ENCODE measurements at places on chromosomes 1 and 21.

DNA sequence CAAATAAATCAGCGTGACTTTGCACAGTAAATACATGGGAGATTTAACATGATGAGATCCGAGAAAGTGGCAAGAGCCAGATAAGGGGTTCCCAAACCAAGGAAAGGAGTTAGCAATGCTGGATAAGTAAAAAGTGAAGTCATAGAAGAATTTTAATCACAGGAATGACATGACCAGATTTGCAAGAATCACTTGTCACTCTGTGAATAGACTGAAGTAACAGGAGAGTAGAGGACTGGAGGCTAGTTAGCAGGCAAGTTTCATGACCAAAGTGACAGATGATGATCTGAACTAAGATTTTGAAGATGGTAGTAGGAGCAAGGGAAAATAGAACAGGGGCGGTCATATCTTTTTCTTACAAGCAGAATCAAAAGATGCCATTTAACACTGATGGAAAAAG, 8.4 kb downstream of the CFH start:
- no peak for DNase-seq

GRCh38 chr1:200081969-200082245, 54.4 kb downstream of the NR5A2 start:
- no peak for DNase-seq

DNA sequence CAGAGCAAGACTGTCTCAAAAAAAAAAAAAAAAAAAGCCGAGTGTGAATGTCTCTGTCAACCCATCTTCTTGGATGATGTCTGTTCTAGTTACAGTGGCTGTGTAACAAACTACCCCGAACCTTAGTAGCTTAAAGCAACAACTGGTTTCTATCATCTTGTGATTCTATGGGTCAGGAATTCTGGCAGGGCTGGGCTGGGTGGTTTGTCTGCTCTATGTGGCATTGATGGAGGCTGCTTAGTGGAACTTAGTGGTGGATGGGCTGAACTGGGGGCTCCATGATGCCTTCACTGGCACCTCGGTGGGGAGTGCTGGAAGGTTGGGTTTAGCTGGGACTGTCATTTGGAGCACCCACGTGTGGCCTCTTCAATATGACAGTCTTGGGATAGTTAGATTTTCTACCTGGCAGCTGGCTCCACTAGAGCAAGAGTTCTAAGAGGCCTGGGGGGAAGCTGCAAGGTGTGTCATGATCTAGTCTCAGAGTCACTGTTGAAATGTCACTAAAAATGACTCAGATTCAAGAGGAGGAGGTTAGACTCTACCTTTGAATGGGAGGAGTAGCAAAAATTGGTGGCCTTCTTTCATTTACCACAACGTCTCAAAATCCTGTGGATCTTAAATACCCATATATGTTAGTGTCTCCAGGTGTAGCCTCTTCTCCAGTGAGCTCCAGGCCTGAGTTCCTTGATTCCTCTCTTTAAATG, 18.6 kb downstream of the ACOT11 start:
- no peak for DNase-seq

DNA sequence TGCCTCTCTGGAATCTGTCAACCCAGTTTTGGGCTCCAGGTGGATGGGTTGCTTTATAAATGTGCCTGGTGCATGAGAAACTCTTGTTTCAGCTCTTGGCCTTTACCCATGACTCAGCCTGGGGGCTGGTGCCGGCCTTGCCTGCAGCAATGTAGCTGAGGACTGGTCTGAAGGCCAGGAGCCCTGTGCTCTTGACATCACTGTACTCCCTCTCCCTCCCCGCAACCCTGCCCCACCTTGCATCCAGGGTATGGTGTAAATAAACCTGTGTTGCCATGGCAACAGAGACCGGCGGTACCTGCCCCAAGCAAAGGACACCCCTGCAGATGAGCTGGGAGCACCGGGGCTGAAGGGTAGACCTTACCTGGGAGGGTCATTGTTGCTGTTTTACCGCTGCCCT, 13.3 kb downstream of the FAM151A start:
- no peak for DNase-seq

DNA sequence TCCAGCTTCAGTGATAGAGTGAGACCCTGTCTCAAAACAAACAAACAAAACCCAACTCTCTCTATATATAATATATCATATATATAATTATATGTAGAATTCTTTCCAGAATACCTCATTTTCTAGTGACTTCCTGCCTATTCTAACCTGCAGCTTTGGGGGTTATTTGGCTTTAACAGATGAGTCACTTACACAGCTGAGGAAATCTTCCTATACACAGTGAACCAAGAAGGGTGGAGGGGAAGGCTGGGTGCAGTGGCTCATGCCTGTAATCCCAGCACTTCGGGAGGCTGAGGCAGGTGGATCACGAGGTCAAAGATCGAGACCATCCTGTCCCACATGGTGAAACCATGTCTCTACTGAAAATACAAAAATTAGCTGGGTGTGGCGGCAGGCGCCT, 9.2 kb downstream of the RAB29 start:
- DNase-seq, result no peak

- DNase-seq, result no peak
These were observed 23.4 kb upstream of the TDRD10 start for GRCh38 chr1:154478639-154479038.

- no peak for DNase-seq
These were observed 111.6 kb downstream of the SPSB1 start for GRCh38 chr1:9404117-9404914.

DNA sequence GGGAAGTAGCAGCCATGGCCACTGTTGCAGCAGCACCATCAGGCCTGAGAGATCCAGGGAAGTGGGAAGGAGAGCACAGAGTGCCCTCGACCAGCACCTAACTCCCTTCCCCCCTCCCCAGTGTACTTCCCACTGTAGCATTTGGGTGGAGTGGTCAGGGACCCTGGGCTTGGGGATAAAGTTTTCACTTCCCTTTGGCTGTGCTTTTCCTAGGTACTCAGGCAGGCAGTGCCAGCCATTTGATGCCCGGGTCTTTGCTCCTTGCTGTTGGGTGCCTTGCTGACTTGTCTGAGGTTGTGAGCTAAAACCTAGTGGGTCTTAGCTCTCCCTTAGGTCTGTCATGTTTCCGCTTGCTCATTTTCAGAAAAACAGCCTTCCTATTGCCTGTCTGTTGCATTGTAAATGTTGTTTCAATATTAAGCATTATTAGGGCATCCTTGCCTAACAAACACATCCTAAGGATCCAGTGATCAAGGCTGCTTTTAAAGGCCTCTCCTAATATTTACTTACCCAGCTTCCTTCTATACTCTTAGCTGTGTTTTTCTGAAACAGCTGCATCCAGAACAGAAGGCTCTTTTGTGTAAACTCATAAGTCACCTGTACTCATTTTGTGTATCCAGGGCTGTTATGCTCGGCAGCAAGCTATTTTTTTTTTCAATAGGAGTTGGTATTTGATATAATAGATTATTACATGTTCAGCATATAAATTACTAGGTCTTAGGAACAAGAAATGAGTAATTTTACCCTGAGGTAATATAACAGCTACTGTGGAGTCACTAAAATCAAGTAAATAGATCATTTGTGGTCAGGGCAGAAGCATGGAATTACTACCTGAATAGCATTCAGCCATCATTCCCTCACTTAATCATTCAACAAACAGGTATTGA, 418.6 kb upstream of the PROX1 start:
- DNase-seq, result no peak

DNA sequence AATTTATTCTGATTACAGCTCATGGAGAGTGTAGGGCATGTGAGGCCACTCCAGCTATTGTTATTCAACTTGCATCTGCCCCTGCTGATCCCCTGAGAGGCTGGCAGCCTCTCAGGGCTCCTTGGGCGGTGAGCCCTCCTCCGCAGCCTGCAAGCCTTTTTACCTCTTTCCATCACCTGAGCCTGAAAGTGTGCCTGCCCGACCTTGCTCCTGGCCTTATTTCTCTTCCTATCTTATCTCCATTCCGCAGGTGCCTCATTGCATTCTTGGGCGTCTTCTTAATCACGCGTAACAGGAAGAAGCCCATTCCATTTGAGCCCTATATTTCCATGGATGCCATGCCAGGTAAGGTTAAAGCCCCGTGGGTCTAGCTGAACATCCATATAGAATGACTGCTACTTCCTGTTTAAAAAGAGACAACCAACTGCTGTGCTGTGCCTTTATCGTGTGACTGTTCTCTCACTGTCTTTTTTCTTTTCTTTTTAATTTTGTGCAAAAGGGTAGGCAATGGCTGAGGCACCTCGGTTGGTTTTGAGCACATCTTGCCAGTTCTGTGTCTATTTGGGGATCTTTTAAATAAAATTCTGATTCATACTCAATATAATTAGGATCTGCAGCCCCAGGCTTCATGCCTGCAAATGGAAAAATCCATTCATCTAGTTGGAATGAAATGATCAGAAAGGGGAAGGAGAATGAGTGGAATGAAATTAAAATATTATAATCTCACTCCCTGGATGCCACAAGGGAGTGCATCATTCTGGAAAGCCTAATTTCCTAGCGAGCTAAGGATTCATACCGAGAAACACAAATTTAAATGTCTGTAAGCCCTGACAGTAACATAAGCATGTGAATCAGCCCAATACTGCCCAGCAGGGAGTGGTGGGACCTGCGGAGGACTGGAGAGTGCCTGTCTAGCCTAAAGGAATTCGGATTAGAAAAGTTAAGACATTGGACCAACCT, 38.6 kb upstream of the RCAN3 start:
- DNase-seq, result no peak

- DNase-seq, result no peak
These were observed 87.7 kb downstream of the KCNJ6 start for GRCh38 chr21:37828556-37828955.

DNA sequence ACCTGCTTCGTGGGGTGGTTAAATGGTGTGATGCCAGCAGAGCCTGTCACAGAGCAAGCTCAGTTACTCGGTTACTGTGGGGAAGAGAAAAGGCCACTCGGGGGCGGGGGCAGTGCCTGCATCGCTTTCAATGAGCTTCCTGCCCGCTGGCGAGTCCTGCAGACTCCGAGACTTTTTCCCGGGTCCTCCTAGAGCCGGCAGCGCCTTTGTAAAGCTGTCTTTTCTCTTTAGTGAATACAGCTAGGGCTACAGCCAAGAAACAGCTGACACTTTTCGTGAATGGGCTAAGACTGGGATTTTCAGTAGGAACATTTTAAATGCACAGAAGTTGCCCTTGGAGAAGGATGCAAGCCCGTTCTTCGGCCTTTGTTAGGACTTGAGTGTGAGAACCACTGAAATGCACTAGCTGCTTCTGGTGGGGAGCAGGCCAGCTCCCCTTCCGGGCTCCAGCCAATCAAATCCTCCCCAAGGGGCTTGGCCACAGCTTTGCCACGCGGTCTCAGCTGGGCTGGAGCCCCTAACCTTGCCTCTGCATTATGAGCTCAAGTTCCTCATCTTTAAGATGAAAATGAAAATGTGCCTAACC, 23.4 kb upstream of the EFHD2 start:
- DNase-seq, result no peak

- DNase-seq, result no peak
These were observed 13.0 kb downstream of the PTPRC start for GRCh38 chr1:198651650-198652400.

GRCh38 chr1:112633628-112634027, 14.0 kb downstream of the CAPZA1 start:
- no peak for DNase-seq

- no peak for DNase-seq
These were observed 84.6 kb downstream of the SELENOF start for GRCh38 chr1:86829321-86829720.

DNA sequence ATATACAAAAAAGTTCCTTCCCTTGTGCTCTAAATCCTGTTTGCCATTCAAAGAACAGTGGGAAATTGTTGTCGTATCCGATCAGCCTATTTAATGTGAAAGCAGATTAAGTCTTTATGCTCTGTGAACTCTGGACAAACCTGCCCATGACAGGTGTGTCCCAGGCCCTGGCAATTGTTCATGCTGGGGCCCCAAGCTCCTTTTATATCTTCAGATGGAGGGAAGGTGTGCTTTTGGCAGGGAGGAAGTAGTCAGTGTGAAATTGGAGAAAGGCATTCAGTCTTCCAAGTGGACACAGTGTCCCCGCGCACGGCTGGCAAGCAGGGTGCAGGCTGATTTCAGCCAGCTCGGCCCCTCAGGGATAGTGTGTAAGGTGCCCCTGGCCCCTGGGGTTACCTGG, 135.1 kb upstream of the F3 start:
- DNase-seq, result no peak

DNA sequence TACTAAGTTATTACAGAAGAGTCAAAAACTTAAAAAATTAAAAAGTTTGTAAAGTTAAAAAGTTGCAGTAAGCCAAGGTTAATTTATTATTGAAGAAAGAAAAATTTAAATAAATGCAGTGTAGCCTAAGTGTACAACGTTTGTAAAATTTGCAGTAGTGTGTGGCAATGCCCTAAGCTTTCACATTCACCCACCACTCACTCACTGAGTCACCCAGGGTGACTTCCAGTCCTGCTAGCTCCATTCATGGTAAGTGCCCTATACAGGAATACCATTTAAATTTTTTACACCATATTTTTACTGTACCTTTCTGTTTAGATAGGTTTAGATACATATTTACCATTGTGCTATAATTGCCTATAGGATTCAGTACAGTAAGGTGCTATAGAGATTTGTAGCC, 88.6 kb downstream of the CTH start:
- no peak for DNase-seq

DNA sequence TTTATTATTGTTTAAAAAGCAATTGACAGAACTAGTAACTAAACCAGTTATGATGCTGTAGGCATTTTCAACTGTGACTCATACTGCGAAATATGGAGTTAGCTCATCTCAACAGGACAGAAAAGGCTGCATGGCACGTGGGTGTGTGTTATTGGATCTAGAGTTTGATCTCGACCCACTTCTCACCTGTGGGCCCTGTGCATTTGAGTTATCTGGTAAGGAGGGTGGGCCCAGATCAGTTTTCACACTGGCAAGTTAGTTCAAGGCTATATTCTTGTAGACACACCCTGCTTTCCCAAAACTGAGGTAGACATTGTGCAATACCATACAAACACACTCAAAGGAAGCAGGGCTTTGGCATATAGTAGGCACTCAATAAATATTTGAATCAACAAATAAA, 71.3 kb upstream of the PRDX6 start:
- DNase-seq, result no peak

DNA sequence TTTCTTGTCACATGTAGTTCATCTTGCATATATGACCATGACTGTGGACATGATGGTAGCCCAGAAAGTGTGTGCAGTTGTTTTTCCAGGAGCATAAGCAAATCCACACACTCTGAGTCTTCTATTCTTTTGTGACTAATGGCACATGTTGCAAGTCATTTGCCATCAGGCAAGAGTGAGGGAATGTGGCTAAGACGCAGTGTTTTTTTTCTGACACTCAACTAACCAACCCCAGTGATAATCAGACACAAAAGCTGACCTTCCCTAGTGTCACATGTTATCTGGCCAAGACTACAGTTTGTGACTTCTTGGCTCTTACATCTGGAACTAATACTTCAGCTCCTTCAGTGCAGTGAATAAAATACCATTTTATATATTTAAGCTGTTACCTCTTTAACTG, 108.8 kb downstream of the ITSN1 start:
- DNase-seq, result no peak

Measured in C1 segment of cervical spinal cord (tissue), 14 donors.